Stimulated activated CD8-positive, alpha-beta memory T cell treated with anti-CD3 and anti-CD28 coated beads, Interleukin-7, amount 100 ng/mL, for 1 hour (primary cell): ENCODE measurements at places on chromosomes 2 and 18.

DNA sequence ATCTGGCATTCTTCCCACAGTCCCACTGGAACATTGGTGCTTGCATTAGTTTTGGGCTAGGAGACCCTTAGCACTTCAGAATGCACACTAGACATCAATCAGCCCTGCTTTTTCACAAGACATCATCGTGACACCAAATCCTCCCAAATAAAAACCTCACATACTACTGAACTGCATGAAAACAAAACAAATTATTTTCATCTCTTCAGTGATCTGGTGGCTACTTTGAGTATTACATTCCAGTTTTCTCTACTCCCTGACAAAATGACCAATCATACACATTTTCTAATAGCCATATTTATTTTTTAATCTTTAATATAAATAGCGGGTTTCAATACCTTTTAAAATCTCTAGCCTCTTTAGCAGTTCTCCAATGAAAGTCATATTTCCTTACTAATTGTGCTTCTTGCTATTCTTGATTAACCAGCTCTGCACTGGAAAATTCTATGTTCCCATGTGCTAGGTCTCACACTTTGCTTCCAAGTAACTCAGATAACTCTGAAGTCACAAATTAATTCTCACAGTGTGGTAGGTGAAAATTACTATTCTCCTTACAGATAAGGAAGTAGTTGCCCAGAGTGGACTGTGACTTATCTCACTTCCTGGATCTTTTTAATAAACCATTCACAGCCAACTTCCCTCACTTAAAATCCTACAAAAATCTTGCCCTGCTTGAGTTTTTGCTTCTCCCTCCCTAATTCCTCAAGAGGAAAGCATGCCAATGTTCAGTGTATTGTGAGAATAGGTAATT, 82.5 kb upstream of the EPB41L3 start:
- no peak for DNase-seq

GRCh38 chr18:38576916-38577315, 1011.3 kb upstream of the CELF4 start:
- no peak for DNase-seq

GRCh38 chr2:143954186-143954585, 565.7 kb downstream of the ZEB2 start:
- DNase-seq: no peak

- no peak for DNase-seq
These were observed 1144.1 kb downstream of the CNTNAP5 start for GRCh38 chr2:125169022-125169763.

- DNase-seq: no peak
These were observed 92.4 kb downstream of the DYSF start for GRCh38 chr2:71545572-71546274.

DNA sequence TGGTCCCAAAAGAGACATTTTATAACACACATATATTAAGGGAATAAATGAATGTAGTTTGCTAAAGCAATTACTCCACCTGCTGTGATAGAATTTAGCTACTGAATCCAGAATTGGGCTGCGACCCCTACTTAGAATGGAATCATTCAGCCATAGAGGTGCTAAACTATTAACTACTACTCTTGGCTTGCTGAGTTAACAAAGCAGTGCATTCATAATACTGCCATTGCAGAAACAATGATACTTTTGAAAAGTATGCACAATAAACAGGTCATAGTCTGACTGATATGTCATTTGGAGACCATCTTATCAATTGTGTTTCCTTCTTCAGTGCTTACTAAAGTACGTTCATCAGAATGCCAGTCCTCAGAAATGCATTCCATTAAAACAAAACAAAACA, 273.6 kb downstream of the PIEZO2 start:
- DNase-seq: no peak

- no peak for DNase-seq
These were observed 21.5 kb upstream of the CPS1 start for GRCh38 chr2:210534879-210535278.

GRCh38 chr18:31447530-31448191, at the start of gene DSG3:
TSS of gene DSG3 (plus strand) at chr18:31447741. CDS start at chr18:31447878, 137 bp downstream.
- no peak for DNase-seq

- DNase-seq: no peak
These were observed 35.6 kb downstream of the IFIH1 start for GRCh38 chr2:162282765-162283425.
